ENCODE measurements at places on chromosomes 16 and 17.
A peak's percentile ranks its signal among the peaks of the same experiment; 100 is the strongest.

GRCh38 chr17:19291646-19292376 is 54.6 kb downstream of the EPN2 start:
- no peak for DNase-seq

DNA sequence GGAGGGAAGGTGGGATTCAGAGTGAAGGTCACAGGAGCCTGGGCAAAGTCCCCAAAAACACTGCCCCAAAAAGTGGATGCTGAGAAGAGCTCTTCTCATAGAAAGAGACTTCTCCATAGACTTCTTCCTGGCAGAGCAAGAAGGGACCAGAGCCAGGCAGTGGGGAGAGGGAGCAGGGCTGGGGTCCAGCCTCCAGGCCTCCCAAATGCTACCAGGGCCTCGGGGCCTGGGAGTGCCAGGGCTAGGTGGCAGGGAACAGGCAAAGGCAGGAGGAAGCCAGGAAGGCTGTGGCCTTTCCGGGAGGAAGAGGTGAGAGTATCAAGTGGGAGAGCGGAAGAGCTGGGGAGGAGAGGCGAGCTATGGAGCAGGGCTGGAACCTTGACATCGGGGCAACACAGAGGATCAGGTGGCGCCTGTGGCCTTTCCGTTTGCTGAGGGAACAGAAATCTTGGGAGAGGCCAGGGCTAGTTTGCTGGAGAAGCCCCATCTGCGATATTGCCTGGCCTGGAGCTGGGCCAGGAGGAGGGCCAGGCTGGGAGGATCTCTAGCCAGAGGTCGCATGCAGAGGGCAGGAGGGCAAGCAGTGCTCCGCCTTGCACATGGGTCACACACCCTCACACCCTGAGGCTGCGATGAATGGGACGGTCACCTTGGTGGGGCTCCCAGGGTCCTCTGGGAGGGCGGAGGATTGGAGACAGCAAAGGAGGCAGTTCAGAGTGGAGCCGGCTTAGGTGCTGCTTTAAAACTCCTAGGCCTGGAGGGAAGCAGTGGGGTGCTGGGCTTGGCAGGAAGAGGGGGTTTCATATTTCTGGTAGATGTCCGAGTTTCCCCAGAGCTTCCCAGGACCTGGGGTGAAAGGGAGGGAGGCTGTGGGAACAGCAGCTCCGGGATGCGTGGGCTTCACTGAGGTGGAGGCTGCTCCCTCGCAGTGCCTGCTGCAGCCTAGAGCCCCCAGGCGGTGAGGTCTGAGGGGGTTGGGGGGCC is 3.4 kb downstream of the SLC16A5 start:
- no peak for DNase-seq

GRCh38 chr17:67730731-67731130 is 13.0 kb downstream of the NOL11 start:
- DNase-seq = peak; percentile 1

- DNase-seq = no peak
These were observed 367.8 kb upstream of the SOX9 start for GRCh38 chr17:71753070-71753469.

DNA sequence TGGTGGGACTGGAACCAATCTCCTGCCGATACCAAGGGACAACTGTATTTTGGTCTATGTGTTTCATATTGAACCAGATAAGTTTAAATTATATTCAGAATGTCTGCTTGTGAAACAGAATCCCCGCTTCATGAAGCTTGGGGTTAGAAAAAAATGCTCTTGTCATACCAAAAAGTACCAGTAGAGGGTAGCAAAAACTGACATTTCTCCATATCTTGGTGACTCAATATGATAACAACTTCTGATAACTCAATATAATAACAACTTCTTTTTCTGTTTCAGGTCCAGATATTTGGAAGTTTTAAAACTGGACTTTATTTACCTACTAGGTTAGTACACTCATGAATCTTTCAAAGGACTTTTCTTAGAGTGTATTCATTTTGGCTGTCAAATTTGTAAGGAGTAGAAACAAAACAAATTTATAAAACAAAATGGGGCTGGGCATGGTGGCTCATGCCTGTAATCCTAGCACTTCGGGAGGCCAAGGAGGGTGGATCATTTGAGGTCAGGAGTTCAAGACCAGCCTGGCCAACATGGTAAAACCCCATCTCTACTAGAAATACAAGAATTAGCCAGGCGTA is 52.3 kb upstream of the ADCY7 start:
- no peak for DNase-seq

DNA sequence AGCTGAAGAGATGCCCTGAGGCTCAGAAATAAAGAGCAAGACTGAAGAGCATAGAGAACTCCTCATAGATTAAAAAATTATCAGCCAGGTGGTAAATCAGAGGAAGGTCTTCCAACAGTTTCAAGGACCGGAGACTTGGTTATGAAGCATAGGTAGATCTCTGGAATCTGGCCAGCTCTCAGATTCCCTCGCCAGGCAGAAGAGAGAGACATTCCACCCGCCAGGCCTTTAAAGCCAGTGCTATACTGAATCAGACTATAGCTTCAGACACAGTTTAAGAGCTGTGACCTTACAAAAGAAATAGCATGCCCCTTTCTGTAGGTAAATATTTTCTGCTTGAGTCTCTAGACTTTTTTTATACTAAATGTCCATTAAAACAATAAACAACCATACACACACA is 70.3 kb downstream of the NFATC3 start:
- no peak for DNase-seq

DNA sequence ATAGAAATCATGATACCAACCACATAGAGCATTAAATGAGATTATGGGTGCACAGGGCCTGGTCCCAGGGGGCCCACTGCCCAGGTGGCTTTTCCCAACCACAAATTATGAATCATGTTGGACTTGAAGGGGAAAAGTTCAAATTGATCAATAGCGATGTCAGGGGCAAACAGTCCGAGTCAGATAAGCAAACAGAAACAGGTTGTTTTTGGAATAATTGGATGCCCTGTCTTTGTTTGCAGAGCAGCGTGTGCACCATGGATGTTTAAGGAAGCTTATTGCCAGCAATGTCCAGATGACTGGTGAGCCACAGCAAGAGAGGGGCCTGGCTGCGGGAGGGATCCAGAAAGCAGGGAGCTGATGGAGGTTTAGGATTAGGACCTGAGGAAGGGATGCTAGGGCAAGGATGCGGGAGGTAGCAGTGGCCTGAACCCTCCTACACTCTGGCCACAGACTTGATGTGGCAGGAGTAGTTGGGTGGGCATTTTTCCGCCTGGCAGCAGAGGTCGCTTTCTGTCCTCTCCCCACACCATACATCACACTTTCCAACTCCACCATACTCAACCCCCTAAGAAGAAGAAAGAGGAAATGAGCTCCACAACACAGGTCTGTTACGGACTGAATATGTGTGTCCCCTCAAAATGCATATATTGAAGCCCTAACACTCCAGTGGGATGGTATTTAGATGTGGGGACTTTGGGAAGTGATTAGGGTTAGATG is 266.4 kb upstream of the RPL38 start:
- no peak for DNase-seq

DNA sequence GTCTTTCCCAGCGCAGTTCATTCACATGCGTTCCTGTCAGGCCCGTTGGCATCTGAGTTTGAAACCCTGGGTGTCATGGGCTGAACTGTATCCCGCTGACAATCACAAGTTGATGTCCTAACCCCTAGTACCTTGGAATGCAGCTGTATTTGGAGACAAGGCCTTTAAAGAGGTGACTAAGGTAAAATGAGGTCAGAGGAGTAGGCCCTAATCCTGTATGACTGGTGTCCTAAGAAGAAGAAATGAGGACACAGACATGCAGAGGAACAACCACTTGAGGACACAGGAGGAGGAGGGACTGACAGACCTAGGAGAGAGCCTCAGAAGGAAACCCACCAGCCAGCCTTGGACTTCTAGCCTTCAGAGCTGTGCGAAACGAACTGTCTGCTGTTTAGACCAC is 33.1 kb downstream of the TRPV2 start:
- DNase-seq = no peak

DNA sequence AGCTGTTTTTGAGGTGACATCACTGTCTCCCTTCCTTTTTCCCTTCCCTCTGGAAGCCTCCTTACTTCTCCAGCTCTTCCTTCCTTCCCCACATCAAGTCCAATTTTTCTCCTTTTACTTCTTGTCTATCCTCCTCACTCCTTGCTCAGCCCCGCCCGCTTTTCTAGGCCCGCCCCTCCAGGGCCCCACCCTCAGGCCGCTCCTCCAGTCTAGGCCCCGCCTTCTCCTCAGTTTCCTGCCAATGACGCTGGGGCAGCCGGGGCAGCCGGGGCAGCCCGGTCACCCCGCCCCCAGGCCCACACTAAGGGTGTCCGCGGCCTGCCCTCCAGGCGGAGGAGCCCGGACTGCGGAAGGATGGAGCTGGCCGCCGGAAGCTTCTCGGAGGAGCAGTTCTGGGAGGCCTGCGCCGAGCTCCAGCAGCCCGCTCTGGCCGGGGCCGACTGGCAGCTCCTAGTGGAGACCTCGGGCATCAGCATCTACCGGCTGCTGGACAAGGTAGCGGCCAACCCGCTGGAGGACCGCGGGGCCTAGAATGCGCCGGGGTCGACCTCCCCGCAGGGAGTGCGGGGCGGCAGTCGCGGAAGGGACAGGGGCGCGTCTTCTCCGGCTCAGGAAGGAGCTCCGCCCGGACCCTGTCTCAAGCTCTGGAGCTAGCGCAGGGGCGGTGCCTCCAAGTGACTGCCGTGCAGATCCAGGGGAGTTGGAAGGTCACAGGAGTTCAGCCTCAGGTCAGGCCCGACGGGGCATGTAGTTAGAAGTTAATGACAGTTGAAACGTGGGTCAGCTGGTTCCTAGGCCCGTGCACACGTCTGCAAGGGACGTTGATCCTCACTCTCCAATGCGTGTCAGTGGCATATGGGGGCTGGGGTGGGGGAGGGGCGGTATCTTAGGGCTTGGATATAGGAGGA is at the start of gene PCTP:
Gene PCTP (plus strand): TSS at position 302 of the 908 bp plus-strand sequence. CDS start 53 bp downstream, at position 355.
- DNase-seq = peak; percentile 98

GRCh38 chr16:87303962-87304521 is 13.2 kb downstream of the C16orf95 start:
- no peak for DNase-seq

DNA sequence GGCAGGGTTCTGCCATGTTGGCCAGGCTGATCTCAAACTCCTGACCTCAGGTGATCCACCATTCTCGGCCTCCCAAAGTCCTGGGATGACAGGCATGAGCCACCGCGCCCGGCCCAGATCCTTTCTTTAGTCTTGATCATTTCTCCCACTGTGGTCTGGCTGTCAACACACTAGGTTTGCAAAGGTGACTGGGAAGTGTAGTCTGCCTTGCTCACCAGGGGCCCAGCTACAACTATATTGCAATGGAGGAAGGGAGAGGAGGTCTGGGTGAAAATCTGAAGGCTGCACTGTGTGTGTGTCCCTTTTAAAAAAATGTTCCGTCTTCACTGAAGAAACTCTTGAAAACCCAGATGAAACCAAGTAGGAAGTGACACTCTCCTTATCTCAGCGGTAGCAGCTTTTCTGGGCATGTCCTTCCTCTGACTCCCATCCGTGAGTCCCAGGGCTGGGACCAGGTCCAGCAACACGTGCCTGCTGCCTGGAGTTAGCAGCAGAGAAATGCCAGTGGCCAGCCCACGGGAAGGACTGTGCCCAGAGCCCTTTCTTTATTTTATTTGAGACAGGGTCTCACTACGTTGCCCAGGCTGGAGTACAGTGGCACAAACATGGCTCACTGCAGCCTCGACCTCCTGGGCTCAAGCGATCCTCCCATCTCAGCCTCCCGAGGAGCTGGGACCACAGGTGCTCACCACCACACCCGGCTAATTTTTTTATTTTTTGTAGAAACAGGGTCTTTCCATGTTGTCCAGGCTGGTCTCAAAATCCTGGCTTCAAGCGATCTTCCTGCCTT is 17.8 kb upstream of the KIF19 start:
- no peak for DNase-seq

DNA sequence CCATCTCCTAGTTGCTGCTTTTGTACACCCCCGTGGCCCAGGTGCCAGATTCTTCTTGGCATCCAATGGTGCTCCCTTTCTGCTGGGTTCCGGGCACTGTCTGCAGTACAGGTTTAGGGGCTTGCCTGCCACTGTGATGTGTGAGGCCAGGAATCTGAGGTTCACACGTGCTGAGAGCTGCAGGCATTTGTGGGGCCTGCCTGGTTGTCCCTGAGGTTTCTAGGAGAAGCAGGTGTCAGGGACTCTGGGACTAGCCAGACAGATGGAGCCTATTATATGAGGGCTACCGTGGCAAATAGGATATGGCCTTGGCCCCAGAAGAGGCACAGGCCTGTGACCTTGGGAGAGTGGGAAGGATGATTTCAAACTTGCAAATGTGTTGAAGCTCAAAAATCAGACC is 29.3 kb downstream of the NDEL1 start:
- DNase-seq = no peak

GRCh38 chr17:54256401-54256929 is 433.7 kb downstream of the KIF2B start:
- DNase-seq = no peak

DNA sequence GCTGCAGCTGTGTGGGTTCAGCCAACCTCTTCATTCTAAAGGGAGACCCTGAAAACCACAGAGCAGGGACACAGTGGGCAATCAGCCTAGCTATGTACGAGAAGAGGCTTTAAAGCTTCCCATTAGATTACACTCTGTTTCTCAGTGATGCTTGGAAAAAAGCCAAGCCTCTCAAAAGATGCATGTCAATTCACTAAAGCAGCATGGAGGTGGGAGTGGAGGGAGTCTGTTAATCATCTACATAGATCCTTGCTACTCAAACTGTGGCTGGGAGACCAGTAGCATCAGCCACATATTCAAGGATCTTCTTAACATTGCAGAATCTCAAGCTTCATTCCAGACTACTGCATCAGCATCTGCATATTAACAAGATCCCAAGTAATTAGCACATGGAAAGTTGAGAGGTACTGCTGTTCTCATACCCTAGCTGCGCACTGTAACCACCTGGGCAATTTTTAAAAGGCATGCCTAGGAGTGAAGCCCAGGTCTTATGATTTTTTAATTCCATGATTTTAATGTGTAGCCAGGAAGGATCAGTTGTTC is 305.9 kb downstream of the PMP22 start:
- DNase-seq = no peak

DNA sequence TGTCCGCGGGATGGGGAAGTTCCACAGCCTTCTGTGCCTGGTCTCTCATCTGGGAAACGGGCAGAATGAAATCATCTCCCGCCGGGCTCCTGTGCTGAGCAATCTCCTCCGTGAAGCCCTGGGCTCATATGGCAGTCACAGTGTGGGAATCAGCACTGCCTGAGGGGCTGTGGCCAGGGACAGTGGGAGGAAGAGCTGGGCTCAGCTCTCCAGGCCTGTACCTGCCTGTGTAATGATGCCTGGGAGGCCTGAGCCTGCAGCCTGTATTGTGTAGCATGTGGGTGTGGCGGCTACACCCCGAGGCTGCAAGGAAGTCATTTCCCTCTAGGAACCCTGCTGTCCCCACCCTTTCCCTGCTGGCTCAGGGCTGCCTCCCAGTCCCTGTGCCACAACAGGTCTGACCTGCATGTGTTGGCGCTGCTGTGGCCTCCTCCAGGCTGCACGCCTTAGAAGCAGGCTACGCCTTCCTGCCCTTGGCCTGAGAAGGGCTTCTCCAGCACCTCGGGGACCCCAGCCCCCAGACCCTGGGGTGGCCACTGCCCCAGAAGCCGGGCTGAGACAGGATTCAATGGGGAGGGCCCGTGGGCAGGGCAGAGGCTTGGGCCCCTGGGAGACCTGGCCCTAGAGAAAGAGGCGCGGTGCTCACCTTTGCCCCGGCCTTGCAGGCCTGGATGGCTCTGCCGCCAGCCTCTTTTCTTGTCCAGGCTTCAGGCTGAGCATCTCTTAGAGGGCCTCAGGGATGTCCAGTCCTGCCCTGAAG is 2.1 kb downstream of the ITGB4 start:
- DNase-seq = no peak

GRCh38 chr16:3607161-3607560 is 4.2 kb downstream of the SLX4 start:
- no peak for DNase-seq

Measured in aorta (tissue), 5 donors.